Activated CD8-positive, alpha-beta memory T cell treated with anti-CD3 and anti-CD28 coated beads for 48 hours (primary cell): ENCODE measurements at places on chromosomes 11 and 22.

- no peak for DNase-seq
These were observed 628.3 kb downstream of the BUD13 start for GRCh38 chr11:116144387-116144958.

GRCh38 chr11:69371731-69372588, 78.0 kb downstream of the MYEOV start:
- DNase-seq, result no peak

GRCh38 chr11:130666781-130667251, 218.4 kb downstream of the ADAMTS15 start:
- no peak for DNase-seq

- no peak for DNase-seq
These were observed 18.4 kb downstream of the RTL6 start for GRCh38 chr22:44479662-44480061.

- no peak for DNase-seq
These were observed 3.1 kb downstream of the SCN4B start for GRCh38 chr11:118149493-118149892.

- no peak for DNase-seq
These were observed 997 bp downstream of the DEAF1 start for GRCh38 chr11:693887-694562.

DNA sequence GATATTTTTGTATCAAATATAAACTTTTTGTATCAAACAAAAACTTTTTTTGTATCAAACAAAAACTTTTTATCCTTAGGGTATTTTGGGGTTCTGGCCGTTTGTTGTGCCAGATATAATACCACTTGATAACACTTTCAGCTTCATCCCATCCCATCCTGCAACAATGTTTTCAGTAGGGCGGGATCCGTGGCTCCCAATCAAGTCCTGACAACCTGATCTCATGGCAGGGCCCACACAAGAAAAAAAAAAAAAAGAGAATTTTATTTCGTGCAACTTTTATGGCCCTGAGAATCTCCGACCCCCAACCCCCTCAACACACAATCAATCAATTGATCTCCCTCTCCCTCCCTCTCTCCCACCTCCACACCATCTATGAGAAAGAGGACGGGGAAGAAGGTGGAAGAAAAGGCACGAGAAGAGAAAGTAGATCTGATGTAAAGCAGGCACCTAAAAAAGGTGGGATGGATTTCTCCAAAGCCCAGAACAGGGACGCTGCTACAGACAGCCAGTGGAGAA, 4749.6 kb upstream of the OR11H1 start:
- DNase-seq, result no peak

DNA sequence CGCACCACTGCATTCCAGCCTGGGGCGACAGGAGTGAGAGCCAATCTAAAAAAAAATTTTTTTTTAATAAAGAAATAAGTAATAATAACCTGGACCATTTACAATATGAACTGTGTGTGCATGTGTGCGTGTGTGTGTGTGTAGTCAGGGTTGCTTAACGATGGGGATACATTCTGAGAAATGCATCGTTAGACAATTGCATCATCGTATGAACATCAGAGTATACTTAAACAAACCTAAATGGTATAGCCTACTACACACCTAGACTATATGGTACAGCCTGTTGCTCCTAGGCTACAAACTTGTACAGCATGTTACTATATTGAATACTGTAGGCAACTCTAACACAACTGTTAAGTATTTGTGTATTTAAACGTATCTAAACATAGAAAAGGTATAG, 26.4 kb downstream of the RDX start:
- no peak for DNase-seq

DNA sequence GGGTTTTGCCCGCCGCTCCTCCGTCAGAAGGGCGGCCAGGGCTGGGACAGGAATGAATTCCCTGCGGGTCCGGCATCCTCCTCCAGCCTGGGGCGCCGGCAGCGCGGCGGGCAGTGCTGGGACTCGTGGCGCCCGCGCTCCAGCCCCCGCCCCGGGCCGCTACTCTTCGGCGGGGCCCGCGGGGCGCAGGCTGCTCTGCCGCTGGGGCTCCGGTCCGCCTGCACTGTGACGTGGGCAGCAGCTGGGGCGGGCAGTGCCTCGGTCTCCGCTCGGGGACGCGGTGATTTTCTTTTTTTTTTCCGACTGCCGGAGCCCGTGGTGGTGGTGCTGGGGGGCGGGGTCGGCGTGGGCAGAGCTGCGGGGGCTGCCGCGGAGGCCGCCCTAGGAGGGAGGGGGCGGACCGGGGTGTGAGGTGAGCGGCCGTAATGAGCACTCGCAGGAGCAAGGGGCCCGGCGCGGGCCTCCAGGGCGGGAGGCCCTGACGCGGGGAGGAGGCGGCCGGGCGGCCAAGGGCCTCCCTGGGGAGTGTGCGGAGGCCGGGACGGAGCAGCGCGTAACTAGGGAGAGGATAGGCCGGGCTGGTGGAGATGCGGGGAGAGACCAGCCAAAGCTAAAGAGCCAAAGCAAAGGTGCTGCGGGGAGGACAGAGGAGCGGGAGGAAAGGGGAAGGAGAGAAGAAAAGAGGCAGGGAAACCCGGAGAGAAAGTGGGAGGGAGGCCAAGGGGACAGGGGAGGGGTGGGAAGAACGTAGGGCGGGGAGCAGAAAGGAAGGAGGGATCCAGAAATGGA, 73.3 kb upstream of the ZBED5 start:
- DNase-seq, result peak; percentile 12

DNA sequence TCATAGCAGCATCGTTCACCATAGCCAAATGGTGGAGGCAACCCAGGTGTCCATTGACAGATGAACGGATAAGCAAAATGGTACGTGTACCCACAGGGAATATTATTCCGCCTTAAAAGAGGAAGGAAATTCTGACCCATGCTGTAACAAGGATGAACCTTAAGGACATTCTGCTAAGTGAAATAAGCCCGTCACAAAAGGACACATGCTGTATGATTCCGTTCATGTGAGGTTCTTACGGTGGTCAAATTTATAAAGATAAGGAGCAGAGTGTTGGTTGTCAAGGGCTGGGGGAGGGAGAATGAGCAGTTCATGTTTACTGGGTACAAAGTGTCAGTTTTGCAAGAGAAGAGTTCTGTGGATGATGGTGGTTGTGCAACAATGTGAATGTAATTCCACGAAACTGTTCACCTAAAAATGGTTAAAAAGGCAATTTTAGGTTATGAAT, 26.3 kb downstream of the APOL1 start:
- DNase-seq, result no peak

GRCh38 chr11:72848846-72849466, 34.7 kb downstream of the ATG16L2 start:
- no peak for DNase-seq

- DNase-seq, result no peak
These were observed 24.4 kb upstream of the FBLN1 start for GRCh38 chr22:45478108-45478771.

GRCh38 chr22:26616650-26617049, 1.2 kb downstream of the CRYBB1 start:
- no peak for DNase-seq

GRCh38 chr11:130313383-130314183, 1.1 kb downstream of the ZBTB44 start:
- no peak for DNase-seq

GRCh38 chr11:134155946-134156865, 67.6 kb downstream of the NCAPD3 start:
- DNase-seq, result no peak

- no peak for DNase-seq
These were observed 256.9 kb downstream of the CADM1 start for GRCh38 chr11:115247361-115247760.

- no peak for DNase-seq
These were observed 11.6 kb downstream of the SREBF2 start for GRCh38 chr22:41844513-41844912.

GRCh38 chr22:46578251-46578823, 40.9 kb upstream of the CELSR1 start:
- no peak for DNase-seq

- DNase-seq, result no peak
These were observed 2.7 kb downstream of the RNH1 start for GRCh38 chr11:504053-504993.

DNA sequence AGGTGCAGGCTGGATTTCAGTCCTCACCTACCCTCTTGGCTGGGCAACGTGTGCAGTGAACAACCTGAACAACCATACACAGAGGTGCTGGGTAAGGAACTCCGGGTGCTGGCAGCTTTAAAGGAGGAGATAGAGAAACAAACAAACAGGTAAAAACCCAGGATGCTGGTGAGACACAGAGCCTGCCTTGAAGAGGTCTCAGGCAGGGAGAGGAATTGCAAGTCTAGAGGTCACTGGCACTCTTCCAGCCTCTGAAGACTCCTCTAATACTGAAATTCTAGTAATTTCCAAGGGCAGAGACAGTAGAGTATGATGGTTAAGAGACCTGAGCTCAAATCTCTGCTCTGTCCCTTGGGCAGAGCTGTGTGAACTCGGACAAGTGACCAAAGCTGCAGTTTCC, 192.5 kb downstream of the CEP164 start:
- no peak for DNase-seq

DNA sequence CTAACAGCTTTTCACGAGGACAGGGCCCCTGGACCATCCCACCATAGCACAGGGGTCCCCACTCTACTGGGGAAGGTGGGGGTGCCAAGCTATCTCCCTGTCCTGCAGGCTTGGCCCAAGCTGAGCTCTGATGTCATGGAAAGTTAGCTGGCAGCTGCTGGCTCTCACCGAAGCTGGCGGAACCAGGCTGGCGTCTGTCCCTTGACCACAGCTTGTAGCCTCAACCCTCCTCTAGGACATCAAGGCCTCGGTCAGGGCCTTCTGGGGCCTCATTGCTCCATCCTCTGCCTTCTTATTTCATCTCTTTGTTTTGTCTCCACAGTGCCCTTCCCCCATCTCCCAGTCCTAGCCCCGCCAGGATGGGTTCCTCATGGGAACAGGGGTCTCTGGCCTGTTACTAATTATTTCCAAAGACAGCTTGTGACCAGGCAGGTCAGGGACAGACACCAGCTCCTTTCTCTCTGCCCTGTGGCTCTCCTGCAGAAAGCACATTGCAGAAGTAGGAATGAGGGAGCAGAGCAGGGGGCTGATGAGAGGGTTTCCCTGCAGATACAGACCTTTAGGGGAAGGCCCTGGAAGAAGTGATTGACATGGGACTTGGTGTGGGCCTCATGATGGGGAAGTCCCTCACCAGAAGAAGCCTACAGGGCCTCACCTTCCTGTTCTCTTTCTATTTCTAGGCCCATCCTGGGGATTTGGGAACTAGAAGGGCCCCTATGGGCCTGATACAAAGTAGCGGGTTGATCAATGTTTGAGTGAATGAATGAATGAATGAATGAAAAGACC, 97.5 kb upstream of the ALX4 start:
- DNase-seq, result no peak

DNA sequence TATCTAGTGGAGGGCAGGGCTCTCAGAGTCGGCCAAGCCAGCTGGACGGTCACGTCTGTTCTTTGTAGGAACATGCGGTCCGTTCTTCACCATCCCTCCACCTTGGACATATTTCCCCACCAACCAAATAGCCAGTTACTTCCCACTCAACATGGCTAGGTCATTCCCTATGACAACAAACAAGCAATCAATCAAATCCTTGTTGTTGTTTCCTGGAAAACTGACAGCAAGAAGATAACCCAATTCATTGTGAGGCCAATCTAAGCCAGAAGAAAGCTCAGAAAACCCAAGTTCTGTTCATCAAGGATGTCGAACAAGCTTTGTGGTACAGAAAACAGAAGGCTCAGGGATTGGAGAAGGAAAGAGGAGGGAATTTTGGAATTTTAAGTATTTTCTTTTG, 10.9 kb downstream of the PLAAT5 start:
- no peak for DNase-seq

GRCh38 chr11:72676861-72677341, 2.7 kb upstream of the PDE2A start:
- DNase-seq, result peak; percentile 43

DNA sequence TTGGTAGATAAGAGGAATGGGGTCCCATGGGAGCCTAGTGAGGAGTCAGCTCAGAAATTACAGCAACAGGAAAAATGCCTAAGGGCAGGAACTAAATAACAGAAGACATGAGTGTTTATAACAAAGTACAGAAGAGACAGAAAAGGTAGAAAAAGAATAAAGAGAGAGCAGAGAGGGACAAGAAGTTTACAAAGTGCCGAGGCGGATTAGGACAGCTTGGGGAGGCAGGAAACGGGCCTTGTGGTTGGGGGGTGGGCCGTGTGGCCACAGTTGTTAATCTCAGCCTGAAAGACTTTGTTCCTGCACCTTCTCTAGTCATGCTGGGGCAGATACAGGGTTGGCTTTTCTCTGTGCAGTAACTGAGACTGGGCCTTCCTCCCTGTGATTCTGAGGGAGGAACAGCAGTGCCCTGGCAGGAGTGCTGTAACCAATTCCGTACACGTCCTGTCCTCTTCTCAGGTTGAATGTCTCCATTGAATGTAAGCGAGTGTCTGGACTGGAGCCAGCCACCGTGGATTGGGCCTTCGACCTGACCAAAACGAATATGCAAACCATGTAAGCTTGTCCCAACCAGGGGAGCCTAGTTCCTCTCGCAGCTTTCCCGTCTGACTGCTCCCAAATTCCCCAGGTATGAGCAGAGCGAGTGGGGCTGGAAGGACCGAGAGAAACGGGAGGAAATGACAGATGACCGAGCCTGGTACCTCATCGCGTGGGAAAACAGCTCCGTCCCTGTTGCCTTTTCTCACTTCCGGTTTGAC, 13.2 kb downstream of the NAA40 start:
- DNase-seq, result no peak

- no peak for DNase-seq
These were observed 24.4 kb upstream of the SNX19 start for GRCh38 chr11:130940706-130941105.

DNA sequence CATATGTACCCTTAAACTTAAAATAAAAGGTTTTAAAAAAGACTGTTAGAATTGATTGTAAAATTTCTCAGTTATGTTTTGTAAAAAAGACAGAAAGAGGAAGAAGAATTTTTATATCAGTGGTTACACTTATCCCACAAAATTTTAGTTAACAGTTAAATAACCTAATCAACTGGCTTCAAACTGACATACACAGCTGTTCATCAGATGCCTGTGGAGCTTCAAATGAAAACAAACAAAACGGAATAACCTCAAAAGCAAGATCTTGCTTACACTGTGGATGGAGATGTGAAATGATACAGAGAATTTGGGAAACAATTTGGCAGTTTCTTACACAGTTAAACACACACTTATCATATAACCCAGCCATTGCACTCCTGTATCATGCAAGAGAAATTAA, 521.0 kb downstream of the ETS1 start:
- DNase-seq, result no peak

GRCh38 chr22:50117168-50117762, 27.5 kb downstream of the MOV10L1 start:
- DNase-seq, result no peak

- DNase-seq, result no peak
These were observed 14.4 kb downstream of the IL17REL start for GRCh38 chr22:49997932-49998717.

DNA sequence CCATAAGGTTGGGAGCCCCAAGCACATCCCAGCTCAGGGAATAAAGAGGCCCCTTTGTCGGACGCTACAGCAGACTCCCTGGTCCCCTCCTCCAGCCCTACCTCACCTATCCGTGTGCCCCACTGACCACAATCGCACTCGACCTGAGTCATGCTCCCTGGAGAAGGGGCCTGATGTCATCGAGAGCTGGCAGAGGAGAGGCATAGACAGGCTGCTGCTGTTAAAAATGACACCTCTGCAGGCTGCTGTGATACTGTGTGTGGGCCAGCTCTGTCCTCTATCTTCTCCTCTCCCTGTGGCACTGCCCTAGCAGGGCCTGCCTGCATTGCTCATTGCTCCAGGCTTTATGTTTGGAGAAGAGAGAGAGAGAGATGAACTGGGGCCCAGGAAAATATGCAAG, 123.4 kb upstream of the SYT13 start:
- DNase-seq, result no peak

- DNase-seq, result no peak
These were observed 646 bp downstream of the NCAPD3 start for GRCh38 chr11:134223121-134223520.
